HEK293T (cell line): ENCODE measurements at places on chromosomes 3 and 15.

- DNase-seq = no peak
These were observed 3.2 kb downstream of the SENP7 start for GRCh38 chr3:101509811-101510210.

DNA sequence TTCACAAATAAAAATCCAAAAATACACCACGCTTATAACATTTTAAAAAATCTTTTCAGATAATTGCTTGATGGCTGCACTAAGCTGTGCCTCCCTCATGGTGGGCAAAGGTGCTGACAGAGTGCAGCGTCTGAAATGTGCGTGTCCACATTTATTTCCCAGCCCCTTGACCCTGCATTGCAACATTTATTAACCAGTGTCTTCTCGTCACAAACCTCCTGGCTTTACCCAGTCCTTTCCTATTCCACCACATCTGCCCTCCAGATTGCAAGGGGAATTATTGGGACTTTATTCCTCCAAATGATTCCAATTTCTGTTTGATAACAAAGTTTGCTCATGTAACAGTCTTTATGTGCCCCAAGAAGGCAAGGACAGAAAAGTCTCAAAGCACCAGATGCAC, 5.5 kb downstream of the RASGRP1 start:
- DNase-seq = no peak

DNA sequence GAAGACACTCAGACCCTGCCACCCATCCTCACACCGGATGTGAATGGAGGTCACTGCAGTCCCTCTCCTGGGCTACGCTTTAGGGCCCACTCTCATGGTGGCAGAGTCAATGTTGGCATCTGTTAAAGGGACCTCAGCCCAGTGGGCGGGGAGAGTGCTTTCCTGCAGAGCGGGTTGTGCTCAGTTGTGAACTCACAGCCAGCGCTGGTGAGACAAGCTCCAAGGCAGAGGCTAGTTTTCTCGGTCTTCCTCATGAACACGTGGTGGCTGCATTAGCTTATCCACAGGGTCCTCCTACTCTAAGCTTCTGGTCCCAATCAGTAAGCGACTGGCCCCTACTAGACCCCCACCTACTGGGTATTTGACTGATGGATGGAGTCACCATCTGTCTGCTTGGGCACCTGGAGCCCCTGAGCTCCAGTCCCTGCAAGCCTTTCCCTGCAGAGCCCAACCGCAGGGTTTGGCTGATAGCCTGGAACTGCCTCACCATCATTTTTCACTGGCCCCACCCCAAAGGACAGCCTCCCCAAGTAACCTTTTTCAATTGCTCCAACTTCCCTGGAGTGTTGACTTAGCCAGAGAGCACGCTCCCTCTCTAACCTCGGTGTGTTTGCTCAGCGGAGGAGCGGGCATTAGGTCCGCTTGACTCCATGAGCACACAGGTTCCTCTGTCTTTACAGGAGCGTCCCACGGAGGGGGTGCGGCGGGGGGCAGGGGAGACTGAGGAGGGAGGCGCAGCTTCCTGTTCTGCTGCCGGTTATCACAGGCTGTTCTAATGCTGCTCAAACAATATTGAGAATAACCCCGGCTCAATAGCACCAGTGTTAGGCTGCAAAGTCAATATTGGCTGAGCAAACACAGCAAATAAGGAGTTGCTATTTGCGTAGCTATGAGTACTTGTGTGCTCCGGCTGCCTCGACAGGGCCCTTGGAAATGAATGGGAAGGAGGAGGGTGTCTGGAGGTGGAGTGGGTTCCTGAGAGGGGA, 141.7 kb downstream of the RPLP1 start:
- no peak for DNase-seq

DNA sequence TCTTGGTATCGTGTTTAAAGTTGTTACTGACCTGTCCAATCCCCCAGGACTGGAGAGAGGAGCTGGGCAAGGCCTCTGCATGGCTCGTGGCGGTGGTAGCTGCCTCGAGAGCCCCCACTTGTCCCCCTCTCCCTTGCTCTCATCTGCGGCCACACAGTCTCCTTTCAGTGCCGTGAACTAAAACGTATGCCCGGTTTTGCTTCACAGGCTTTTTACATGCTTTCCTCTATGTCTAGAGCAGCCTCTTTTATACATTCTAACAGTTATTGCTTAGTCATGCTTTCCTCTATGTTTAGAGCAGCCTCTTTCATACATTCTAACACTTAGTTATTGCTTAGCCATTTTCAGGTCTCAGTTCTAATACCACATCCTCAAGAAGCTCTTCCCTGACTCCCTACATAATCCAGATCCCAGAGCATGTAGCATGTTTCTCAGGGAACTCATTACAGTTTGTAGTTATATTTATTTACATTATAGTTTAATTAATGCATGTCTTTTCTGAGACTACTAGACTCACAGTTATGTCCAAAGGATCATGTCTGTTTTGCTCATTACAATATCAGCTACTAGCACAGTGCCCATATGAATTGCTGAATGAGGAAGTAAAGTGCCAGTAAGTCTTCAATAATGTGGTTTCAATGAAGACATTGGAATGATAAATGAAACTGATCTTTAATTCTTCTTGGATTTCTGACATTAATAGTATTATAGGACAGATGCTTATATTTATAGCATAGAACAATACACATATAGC, 66.5 kb upstream of the TBL1XR1 start:
- no peak for DNase-seq

GRCh38 chr15:80838012-80838411, 58.8 kb downstream of the CEMIP start:
- DNase-seq = no peak
